NCI-H1092 treated with DMSO at 0.1 percent for 48 hours (cell line): ENCODE measurements at places on chromosomes 7 and 10.
A peak's percentile ranks its signal among the peaks of the same experiment; 100 is the strongest.

DNA sequence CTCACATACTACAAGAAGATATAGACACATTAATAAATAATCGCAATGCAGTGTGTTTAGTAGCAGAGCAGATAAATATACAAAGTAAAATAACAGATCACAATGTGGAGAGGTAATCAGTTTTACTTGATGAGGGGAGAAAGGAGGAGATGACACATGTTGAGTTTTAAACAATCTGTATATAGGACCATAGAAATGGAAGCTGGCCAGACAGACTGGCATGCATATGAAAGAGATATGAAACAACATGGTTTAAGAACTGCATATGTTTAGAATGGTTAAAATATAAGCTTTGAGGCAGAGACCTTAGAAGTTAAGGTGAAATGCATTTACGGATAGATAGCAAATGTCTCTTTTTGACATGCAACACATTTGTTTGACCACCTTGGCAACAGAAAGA is 19.8 kb upstream of the CCDC7 start:
- no peak for DNase-seq

- DNase-seq, result no peak
Measured at GRCh38 chr7:46099076-46099475, 178.0 kb upstream of the IGFBP3 start.

- peak; percentile 82 for DNase-seq
Measured at GRCh38 chr7:29331163-29331562, 136.6 kb downstream of the CHN2 start.

- no peak for DNase-seq
Measured at GRCh38 chr10:93383562-93383981, 98.6 kb downstream of the MYOF start.

- DNase-seq, result no peak
Measured at GRCh38 chr7:84664626-84665025, 470.0 kb upstream of the SEMA3A start.

- DNase-seq, result no peak
Measured at GRCh38 chr7:49125246-49125645, 200.9 kb downstream of the CDC14C start.

GRCh38 chr7:101172854-101173751 is 7.0 kb downstream of the NAT16 start:
- DNase-seq, result peak; percentile 92

- DNase-seq, result no peak
Measured at GRCh38 chr10:79238606-79239005, 108.7 kb upstream of the PPIF start.

DNA sequence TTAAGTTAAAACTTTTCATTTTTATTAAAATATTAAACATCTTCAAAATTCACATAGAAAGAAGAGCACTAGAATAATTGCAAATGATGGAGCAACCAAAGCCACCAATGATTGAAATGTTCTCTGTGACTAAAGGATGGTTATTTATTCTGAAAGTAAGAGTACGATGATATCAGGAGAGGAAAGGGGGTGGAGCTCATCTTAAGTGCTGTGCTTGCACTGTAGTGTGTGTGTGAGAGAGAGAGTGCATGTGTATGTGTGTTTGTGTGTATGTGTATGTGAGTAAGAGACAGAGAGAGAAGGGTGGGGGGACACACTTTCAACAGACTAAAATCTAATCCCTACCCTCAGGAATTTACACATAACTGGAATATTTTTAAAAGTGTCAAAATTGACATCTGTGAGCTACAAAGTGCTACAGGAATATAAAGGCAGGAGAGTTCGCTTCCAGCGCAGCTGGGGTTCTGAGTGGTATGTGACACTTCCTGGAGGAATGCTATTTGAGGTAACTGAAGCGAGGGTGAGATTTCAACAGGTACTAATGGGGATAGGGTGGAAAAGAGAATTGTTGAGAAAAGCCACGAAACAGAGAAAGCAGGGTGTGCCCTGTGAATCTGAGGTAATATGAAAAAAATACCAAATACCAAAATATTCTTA is 57.2 kb upstream of the SMNDC1 start:
- DNase-seq, result no peak

GRCh38 chr10:127619546-127620325 is 70.6 kb downstream of the NPS start:
- DNase-seq, result peak; percentile 77

GRCh38 chr7:7330997-7331396 is 148.7 kb downstream of the C1GALT1 start:
- no peak for DNase-seq

DNA sequence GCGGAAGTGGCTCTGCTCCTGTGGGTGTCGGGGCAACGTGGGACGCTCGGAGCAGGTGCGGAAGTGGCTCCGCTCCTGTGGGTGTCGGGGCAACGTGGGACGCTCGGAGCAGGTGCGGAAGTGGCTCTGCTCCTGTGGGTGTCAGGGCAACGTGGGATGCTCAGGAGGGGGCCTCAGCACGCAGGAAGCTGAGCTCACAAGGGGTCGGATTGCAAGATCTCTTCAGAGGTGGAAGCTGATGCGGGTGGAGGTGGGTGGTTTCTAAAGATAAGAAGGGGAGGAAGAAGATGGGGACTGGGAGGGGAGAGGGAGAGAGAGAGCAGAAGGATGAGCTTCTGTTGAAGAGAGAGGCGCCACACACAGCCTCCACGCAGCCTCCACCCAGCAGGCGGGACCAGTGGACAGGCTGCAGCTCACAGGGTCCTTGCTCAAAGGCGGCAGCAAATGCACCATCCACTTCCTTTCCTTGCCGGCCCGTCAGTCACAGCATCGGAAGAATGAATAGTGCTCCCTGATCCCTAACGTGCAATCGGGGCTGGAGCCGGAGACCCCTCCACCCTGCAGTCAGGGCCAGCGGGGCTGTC is 78.7 kb downstream of the PTPRN2 start:
- DNase-seq, result no peak

DNA sequence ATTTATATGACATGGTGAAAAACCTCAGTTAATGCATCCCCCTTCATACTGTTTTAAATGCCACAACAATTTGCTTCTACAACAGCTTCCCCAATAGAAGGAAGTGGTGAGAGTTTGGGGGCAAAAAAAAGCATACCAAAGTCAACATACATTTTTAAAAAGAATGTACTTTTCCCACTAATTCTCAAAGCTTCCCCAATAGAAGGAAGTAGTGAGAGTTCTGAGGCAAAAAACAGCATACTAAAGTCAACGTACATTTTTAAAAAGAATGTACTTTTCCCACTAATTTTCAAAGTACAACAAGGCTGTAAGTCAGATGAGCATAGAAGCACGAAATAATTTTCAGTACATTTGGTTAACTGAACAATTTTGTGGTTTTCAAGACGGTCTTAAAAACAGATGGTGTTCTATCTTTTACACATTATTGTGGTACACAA is 24.0 kb downstream of the WASL start:
- no peak for DNase-seq

- no peak for DNase-seq
Measured at GRCh38 chr7:91127959-91128358, 136.3 kb upstream of the FZD1 start.

DNA sequence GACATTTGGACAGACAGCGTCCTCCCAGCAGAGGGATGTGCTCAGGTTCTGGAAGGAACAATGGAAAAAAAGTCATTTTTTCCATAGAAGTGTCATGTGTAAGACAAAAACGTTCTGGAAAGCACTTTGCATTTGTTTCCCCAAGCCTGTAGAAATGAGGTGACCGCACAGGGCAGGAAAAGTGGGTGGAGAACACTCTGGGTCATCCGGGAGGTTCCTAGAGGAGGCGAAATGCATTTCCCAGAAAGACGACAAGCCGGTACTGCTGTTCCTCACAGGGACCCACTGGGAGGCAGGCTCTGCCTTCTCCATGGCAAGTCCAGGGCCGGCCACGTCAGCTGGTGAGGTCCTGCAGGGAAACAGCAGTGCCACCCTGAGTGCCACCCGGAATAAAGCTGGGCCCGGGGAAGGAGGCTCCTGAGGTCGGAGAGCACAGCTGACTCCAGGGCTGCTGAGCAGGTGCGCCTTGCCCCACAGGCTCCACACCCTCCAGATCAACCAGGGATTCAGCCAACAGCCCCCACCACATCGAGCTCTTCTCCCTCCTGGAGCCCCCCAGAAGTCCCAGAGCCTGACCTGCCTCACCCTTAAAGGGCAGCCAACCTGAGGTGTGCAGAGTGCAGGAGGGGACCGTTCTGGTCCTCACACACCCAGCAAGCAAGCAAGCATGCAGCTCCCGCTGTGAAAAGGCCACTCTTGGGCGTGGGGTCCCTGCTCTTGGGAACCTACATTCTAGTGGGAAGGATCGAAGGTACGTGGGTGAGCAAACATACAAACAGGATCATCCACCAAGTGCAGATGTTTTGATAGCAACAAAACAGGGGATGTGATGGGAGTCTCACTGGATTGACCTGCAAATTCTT is 28.8 kb upstream of the INPP5A start:
- DNase-seq, result no peak

DNA sequence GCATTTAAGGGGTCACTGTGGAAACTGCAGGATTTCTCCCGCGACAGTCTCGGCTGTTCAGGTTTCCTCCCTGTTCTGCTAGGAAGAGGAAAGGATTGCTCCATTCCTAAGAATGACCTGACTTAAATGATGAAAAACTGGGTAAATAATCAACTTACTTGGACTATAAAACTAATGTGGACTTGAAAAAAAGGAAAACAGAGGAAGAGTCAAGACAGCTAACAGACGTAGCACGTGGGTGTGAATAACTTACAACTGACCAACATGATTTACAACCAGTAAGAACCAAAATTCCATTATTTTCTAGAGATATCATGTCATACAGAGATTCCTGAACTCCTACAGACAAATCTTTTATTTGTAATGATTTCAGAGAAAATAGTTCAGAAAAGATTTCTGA is 93.8 kb downstream of the ADAM12 start:
- DNase-seq, result no peak

- no peak for DNase-seq
Measured at GRCh38 chr7:54847921-54848320, 88.9 kb upstream of the SEC61G start.

DNA sequence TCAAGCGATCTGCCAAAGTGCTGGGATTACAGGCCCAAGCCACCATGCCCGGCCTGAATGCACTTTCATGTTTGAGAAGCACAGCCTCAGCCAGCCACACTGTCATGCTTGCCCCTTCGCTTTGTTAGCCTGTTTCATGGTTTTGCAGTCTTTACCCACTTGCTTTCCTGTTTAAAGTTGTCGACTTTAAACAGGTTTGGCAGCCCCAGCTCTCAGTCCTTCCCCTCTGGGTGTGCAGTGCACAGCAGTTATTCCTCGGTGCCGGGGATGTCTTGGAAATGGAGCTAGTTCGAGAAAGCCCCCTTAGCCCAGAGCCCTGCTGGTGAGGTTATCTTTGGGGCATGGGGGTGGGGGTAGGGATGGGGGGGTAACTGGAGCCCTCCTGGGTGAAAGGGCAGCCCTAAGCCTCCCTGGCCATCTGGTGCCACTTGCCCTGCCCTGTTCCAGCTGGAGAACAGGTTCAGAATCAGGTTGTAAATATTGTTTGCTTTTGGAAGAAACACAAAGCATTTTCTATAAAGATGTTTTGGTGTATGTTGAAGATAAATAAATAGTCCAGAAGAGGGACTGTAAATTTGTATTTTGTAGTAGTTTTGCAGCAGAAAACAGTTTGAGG is 14.8 kb downstream of the TSPAN14 start:
- no peak for DNase-seq

- no peak for DNase-seq
Measured at GRCh38 chr10:59805014-59805413, 51.8 kb upstream of the MRLN start.

GRCh38 chr7:143214789-143215679 is 6.8 kb upstream of the TAS2R40 start:
- DNase-seq, result peak; percentile 91
